Anterior cingulate cortex (tissue), 58 donors: ENCODE measurements at places on chromosomes 11 and 22.

DNA sequence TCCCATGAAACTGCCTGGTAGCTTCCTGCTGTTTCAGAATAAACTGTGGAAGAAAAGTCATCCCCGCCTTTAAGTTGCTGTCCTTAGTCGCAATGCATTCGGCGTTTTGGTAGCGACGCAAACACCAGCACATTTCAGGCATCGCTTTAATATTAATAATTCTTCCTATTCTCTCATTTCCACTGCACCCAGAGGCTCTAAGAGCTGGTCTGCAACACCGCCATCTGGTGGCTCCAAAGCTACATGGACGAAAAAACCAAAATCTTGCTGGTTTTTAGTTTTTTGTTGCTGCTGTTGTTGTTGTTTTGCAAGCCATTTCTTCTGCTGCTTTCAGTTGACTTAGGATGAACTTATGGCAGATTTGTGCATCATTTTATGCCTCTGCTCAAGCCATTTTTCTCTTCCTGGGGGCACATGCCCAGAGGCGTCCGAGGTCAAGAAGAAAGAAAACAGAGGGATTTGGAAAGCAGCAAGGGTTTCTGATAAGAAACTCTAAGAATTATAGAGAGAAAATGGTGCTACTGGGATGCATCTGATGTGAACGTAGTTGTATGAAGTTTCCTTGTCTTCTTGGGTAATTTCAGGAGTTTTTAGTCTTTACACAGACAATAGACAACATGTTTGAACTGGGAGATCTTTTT lies 345.4 kb upstream of the KIRREL3 start:
- DNase-seq = peak; percentile 7

- DNase-seq = no peak
Observed at GRCh38 chr11:86039094-86039493, 29.8 kb downstream of the PICALM start.

DNA sequence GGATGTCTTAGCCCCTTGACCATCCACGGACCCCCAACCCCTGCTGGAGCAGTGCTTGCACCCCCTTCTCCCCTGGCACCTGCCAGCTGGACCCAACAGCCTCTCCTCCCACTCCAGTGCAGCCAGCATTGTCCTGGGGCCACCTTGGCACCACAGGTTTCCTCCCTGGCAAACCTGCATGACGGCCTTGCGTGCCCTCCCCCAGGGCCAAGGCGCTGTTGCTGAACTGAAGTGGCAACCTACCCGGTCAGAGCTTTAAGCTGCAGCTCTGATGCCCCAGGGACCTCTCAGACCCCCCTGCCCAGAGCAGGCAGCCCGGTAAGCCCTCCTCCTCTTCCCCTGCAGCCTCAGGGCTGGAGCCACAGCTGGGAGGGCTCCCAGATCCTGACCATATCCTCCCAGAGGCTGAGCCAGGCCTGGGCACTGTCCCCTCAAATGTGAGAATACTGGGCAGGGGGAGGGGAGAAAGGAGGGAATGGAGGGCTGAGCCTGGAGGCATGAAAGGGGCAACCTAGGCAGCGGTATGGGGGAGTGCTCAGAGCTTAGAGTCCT lies 1.8 kb upstream of the LRRC75B start:
- no peak for DNase-seq

GRCh38 chr11:88295028-88295427 lies 42.5 kb downstream of the CTSC start:
- DNase-seq = no peak

DNA sequence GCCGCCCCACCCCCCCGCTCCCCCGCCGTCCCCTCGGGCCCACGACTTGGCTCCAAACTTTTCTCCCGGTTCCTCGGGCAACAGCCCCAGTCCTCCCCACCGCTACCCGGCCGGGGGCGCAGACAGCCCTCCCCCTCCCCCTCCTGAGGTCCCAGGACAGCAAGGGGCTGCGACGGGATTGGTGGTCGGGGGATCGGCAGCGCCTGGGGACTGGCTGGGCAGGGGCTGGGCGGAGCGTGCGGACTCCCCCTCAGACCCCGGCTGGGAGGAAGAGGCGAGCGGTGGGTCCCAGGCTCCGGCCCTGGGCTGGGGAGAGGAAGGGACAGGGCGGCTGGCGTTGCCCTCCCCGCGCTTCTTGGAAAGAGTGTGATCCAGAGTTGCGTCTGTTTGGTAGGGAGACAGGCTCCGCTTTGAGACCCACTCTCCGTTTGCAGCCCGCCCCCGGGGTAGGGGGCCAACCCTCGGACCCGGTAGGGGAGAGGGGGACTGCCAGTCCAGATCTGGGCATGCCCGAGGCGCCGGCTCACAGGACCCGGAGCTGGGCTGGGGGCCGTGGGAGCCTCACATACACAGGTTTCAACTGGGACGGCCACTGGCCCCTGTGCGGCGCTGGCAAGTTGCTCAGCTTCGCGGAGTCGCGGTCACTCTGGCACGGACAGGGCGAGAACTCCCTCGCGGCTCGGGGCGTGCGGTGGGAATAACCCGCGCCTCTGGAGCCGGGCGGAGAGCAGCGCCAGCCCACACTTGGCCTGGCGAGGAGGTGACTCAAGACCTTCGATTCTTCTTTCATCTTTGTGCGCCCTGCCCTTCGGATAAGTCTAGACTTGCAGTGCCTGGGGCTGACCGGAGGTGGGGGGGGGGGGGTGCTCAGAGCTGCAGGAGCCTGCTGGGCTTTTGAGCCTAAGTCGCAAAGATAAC lies 999 bp downstream of the TSKU start:
- DNase-seq = no peak

DNA sequence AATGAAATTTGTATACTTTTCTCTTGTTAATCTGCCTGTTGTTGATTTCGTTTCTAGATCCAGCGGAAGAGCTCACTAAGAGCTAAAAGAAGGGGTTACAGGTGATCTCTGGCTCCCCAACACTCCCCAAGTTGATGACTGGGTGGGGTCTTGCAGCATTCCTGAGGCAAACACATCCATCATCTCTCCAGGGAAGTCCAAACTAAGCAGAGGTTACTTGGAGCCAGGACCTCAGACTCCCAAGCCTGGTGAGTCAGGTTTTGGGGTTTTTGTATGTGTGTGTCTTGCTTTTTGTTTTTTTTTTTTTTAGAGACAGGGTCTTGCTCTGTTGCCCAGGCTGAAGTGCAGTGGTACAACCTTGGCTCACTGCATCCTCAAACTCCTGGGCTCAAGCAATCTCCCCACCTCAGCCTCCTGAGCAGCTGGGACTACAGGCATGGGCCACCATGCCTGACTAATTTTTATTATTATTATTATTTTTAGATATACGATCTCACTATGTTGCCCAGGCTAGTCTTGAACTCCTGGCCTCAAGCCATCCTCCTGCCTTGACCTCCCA lies 11.5 kb upstream of the RPS3 start:
- DNase-seq = no peak

DNA sequence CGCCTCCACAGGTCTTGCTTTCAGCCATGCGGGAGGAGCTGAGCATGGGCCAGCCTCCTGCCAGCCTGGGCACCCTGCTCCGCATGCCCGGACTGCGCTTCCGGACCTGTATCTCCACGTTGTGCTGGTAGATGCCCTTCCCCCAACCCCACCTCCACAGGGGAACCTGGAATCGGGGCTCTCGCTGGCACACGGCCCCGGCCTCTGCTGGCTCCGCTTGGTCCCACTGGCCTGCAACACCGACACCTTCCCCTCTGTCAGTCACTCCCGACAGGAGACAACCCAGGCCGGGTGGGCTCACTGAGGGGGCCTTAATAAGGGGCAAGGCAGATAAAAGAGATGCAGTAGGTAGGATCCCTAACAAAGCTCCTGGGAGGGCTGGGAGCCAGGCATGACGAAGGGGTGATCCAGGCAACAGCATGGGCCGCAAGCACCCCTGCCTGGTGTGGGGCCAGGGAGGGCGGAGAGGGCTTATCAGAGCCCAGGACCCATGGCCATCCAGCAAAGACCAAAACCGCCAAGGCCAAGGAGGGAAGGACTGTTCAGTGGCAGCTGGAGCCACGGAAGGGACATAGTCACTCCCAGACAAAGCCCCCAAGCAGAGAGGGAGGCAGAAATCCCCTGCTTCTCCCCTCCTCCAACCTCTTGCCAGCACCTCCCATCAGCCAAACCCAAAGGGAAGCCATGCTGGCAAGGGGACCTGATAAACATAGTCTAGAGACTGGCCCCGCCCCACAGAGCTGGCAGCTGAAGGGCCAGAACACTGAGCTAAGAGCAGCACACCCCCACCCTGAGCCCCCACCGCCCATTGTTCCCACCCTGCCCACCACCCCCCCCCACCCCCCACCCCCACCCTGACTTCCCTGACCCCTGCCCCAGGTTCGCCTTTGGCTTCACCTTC lies 8.0 kb downstream of the SLC22A12 start:
- DNase-seq = no peak

DNA sequence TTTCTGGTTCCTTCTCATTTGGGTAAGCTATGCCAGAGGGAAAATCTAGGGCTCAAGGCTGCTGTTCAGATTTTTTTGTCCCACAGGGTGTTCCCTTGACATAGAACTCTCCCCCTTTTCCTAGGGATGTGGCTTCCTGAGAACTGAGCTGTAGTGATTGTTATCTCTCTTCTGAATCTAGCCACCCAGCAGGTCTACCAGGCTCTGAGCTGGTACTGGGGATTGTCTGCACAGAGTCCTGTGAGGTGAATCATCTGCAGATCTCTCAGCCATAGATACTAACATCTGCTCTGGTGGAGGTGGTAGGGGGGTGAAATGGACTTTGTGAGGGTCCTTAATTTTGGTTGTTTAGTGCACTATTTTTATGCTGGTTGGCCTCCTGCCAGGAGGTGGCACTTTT lies 167.3 kb upstream of the PGR start:
- no peak for DNase-seq

DNA sequence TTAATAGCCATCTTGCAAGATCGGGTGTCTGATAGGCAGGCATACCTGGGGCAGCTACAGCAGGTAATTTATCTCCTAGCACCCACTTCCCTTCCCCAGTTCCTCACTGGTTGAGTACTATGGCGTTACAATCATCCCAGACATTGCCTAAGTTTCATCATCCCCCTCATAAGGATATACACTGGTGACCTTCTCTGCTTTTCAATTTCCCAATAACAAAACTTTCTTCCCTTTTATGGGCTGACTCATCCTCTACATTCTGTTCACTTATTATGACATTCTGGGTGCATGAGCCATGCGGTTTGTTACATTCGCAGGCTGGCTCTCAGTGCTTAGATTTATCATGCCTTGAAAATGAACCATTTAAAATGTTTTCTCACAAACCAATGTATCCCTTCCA lies 5.0 kb upstream of the MRPL11 start:
- DNase-seq = no peak

GRCh38 chr11:20041499-20041898 lies 118.8 kb downstream of the DBX1 start:
- no peak for DNase-seq

- DNase-seq = peak; percentile 56
Observed at GRCh38 chr11:88709567-88709966, 356.2 kb downstream of the GRM5 start.

- DNase-seq = no peak
Observed at GRCh38 chr11:838441-839279, 3.7 kb downstream of the POLR2L start.

DNA sequence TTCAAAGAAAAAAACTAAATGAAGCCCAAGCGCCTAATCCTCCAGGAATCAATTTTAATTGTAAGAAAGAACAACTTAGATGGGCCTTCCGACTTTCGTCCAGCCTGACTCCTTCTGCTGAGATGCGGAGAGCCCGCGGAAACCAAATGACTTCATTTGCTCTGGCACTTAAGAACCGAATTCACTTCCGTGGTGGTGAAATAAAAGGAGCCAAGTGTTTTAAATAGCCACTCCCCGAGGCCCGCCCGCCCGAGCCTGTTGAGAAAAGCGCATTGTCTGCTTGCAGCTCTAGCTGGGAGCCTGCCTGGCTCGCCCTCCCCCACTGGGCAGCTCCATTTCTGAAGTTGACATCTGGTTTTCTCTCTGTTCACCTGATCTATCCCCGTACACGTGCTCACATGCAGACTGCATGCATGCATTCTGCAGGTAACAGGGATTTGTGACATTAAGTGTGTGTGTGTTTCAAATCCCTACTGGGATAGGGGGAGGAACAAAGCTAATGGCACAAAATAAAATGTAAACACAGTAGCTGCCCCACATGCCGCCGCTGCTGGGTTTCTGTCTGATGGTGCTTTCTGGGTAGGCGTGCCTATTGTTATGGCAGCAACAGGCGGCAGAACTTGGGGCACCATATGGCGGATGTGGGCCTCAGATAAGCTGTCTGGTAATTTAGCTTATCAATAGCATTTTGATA lies 6.2 kb downstream of the TEAD1 start:
- DNase-seq = peak; percentile 49

- no peak for DNase-seq
Observed at GRCh38 chr11:121524233-121524631, 71.5 kb upstream of the SORL1-AS1 start.

DNA sequence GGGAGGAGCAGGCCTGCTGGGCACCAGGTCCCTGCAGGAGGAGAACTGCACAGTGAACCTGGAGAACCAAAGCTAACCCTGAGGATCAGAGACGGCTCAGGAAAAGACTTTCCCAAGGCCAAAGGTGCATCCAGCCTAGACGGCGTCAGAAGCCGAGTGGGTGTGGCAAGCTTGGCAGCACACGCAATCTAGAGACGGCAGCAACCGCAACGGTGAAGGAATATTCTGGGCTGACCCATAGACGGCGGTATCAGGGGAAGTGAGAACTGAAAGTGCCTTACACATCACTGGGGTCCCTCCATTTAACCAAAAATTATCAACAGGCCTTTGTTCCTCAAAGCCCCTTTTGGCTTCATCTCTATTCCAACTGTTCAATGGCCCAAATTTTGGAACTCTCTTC lies 26.2 kb downstream of the SPATA19 start:
- DNase-seq = no peak

- DNase-seq = no peak
Observed at GRCh38 chr11:4065601-4066377, 28.8 kb upstream of the RRM1 start.

DNA sequence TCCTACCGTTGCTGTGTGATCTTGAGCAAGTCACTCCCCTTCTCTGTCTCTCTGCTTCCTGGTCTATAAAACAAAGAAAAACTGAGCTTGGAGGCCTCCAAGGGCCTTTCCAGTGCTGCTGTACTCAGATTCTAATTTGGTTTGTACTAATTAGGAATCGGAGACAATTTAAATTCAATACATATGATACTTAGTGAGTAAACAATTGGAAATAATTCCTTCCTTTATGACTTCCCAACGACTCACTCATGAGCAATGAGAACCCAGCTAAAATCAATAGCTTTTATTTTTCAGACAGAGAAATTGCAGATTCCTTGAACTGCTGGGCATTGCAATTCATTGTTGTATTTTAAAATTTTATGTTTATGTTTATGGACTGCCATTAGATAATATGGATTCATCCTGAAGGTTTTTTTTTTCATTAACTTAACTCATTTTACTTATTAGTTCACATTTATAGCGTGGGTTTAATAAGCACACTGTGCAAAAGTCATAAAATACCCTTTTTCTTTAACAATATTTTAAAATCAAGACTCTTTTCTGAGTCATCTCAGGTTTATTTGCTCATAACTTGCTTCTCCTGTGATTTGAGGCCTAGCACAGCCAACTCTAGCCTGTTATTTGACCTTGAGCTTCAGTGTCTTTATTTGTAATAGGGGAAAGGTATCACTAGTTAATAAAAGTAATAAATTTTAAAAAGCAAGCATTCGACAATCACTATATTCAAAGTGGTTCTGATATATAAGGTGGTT lies 95.8 kb downstream of the TP53I11 start:
- DNase-seq = no peak
